ENCODE measurements at places on chromosomes 3 and 15. TPM values are rescaled to one million over a fixed set of nuclear protein-coding genes. Genes with fewer than 3 reads are reported as not detected.
A peak's percentile ranks its signal among the peaks of the same experiment; 100 is the strongest.

The LRRC31 gene
- total RNA-seq: not detected

The MORC1 gene
- not detected for total RNA-seq

The OR5K2 gene
- total RNA-seq: not detected

The CSPG5 gene
- total RNA-seq: 1.2 TPM

The GOLGA8G gene
- total RNA-seq: not detected

The FXR1 gene
- 173 TPM for total RNA-seq

The PLA2G4E gene
- not detected for total RNA-seq

The HRG gene
- total RNA-seq: not detected

GRCh38 chr15:80836223-80836622 lies 57.1 kb downstream of the CEMIP start:
- no peaks in the 10 kb centered on the region for H3K4me1 ChIP-seq
- no peak for DNase-seq
- H3K36me3 ChIP-seq: no peaks in the 10 kb centered on the region
- no peak overlapping the region for H3K4me3 ChIP-seq

GRCh38 chr3:71813073-71813472 lies 28.1 kb upstream of the PROK2 start:
- no peaks in the 10 kb centered on the region for H3K4me1 ChIP-seq
- H3K27me3 ChIP-seq: peaks cover 9% of the 10 kb centered on the region
- H3K27ac ChIP-seq: no peak overlapping the region
- H3K36me3 ChIP-seq: no peaks in the 10 kb centered on the region

DNA sequence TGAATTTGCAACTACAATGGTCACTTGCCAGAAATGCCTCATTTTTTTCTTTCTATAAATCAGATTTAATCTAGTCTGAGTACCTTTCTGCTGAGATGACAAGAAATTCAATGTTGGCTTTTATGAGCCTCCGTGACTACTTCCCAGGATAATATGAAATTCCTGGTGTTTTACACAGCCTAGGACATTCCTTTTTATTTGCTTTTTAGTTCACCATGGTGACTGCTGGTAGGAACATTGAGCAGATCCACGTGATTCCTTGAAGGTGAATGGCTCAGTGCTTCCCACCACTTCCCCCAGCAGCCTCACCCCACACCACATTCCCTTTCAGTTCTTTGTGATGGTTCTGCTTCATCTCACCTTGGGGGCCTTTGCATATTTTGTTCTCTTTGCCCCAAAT lies 4.3 kb upstream of the NPTN start:
- H3K27me3 ChIP-seq: peaks cover 5% of the 10 kb centered on the region
- H3K4me3 ChIP-seq: no peak overlapping the region
- peaks cover 18% of the 10 kb centered on the region for H3K4me1 ChIP-seq
- no peaks in the 10 kb centered on the region for H3K36me3 ChIP-seq

DNA sequence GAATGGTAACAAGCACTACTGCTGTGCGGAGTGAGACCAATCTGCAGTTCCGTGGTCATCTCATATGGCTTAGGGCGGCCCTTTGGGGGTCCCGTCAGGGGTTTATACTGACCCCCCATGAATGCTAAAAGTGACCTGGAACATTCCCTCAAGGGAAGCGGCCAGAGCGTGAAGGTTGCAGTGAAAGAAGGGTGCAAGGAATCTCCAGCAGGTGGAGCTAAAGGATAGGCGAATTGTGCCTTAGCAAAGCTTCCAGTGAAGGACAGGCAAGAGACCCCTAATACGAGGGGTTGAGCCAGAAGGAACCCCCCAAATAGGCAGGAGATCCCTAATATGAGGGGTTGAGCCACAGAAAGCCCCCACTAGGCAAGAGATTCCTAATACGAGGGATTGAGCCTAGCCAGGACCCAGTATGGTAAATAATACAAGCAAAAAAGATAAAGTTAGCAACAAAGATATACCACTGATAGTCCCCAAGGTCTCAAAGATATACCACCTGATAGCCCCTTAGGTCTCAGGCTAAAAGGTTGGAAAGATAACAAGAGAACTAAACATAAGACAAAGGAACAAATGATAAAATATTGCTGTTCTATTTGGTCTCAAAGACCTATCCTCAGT lies 32.8 kb downstream of the ZNF589 start:
- H3K27ac ChIP-seq: no peak overlapping the region
- DNase-seq: peak; percentile 21
- no peaks in the 10 kb centered on the region for H3K36me3 ChIP-seq

- no peak overlapping the region for H3K4me3 ChIP-seq
- H3K36me3 ChIP-seq: no peaks in the 10 kb centered on the region
- no peak overlapping the region for H3K27ac ChIP-seq
- H3K4me1 ChIP-seq: no peaks in the 10 kb centered on the region
Observed at GRCh38 chr3:153623834-153624233, 461.8 kb downstream of the RAP2B start.

GRCh38 chr3:52220380-52221026 lies 4.9 kb downstream of the TLR9 start:
- H3K4me1 ChIP-seq: peaks cover 22% of the 10 kb centered on the region
- H3K36me3 ChIP-seq: peaks cover 3% of the 10 kb centered on the region
- H3K4me3 ChIP-seq: no peak overlapping the region
- DNase-seq: no peak

GRCh38 chr15:89362203-89363101 lies 27.8 kb upstream of the POLG start:
- H3K4me3 ChIP-seq: no peak overlapping the region

DNA sequence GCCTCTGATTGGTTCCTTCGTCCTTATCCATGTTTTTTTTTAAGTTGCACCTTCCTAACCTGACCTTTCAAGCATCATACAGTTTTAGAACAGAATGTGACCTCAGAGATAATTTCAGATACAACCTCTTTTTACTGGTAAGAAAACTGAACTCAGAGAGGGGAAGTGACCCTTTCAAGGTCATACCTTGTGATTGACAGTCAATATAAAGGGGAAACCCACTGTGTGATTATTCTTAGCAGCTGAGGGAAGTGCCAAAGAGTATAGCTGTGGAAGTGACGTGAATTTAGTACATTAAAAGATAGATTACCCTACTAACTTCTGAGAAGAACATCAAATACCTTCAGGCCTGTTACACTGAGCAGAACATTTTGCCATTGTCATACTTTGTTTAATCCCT lies 319.4 kb downstream of the NEK10 start:
- no peaks in the 10 kb centered on the region for H3K4me1 ChIP-seq
- DNase-seq: no peak
- no peak overlapping the region for H3K27ac ChIP-seq
- no peaks in the 10 kb centered on the region for H3K27me3 ChIP-seq
- H3K4me3 ChIP-seq: no peak overlapping the region

DNA sequence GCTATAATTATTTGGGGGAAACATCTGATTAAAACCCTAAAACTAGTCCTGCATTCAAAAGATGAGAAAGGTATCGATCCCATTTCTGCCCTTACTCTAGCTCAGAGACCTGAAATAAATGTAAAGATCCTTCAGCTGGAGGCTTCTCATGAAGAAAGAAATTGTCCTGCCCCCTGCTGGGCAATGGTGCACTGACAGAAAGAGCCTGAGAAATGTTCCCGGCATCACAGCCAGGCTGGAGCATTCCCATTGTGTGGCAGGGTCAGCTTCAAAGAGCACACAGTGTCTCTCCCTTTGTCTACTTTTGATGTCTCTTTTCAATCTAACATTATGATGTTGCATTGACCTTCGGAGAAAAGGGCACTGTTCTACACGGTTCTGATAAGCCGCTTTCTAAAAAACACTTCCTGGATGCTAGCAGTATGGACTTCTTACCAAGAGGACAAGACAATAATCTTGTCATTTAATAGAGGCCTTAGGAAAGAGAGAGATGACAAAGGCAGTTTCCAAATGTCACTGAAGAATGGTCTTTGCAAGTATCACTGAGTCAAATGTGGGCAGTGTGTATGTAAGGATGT lies 287.5 kb downstream of the MAGI1 start:
- H3K27ac ChIP-seq: no peak overlapping the region
- no peaks in the 10 kb centered on the region for H3K4me1 ChIP-seq
- no peak overlapping the region for H3K4me3 ChIP-seq
- H3K36me3 ChIP-seq: no peaks in the 10 kb centered on the region
- no peak for DNase-seq

DNA sequence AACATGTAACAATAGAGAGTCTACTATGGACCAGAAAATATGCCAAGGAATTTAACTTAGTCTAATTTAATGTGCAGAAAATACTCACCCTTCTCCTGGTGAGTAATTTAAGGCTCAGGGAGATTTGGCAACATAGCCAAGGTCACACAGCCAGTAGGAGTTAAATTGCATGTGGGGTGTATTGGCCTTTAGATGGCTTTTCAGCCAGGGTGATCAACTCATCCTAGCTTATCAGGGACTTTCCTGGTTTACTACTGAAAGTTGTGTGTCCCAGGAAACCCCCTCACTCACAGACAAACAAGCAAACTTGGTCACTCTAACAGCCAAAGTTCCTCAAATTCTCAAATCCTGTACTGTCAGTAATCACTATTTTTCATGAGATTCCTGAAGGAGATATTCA lies 2.6 kb upstream of the SLC9A9 start:
- no peak for DNase-seq
- no peaks in the 10 kb centered on the region for H3K27me3 ChIP-seq

DNA sequence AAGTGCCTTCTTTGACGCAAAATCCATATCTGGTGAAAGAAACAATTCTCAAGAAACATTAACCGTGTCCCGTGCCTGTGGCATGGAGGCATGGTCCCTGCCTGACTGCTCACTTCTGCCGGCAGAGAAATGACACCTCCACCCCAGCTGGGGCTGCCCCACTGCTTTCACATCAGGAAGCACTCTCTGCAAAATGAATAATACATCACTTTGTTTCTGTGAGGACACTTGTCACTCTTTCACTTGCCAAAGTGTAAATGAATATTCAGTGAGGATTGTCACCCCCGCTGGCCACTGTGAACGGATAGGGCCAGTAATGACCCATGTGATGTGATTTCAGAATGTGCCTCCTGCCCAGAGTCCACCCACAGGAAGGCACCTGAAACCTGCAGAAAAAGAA lies 31.1 kb upstream of the SLC24A5 start:
- no peaks in the 10 kb centered on the region for H3K27me3 ChIP-seq
- DNase-seq: no peak
- H3K4me1 ChIP-seq: peaks cover 7% of the 10 kb centered on the region
- no peak overlapping the region for H3K27ac ChIP-seq
- no peaks in the 10 kb centered on the region for H3K36me3 ChIP-seq

GRCh38 chr15:101169495-101170071 lies 82.3 kb downstream of the CHSY1 start:
- peak overlapping the region; percentile 88 for H3K27ac ChIP-seq
- no peaks in the 10 kb centered on the region for H3K27me3 ChIP-seq
- peak; percentile 60 for DNase-seq
- no peaks in the 10 kb centered on the region for H3K36me3 ChIP-seq
- peaks cover 61% of the 10 kb centered on the region for H3K4me1 ChIP-seq

GRCh38 chr15:43070249-43070648 lies 35.6 kb downstream of the UBR1 start:
- H3K4me1 ChIP-seq: no peaks in the 10 kb centered on the region
- peaks cover 32% of the 10 kb centered on the region for H3K36me3 ChIP-seq
- DNase-seq: no peak
- H3K27ac ChIP-seq: no peak overlapping the region
- H3K4me3 ChIP-seq: no peak overlapping the region

DNA sequence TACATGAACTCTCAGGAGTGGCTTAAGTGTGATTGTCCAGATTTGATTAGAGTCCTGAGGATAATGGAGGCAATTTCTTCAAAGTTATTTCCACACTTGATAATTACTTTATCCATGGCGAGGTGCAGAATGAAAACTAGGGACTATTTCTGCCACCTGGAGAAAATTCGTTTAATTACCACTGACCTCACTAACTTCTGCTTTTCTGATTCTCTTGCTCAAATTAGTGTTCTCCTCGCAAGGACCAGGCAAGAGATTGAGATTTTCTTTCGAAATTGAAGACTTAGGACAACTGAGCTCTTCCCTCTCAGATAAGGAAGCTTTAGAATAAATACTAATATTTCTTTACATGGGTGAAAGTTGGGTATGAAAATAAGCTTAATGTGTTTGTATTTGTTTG lies 135.2 kb downstream of the RYR3 start:
- no peak overlapping the region for H3K27ac ChIP-seq
- H3K4me1 ChIP-seq: no peaks in the 10 kb centered on the region
- no peak for DNase-seq
- no peak overlapping the region for H3K4me3 ChIP-seq
- H3K27me3 ChIP-seq: peaks cover 1% of the 10 kb centered on the region
- H3K36me3 ChIP-seq: no peaks in the 10 kb centered on the region

GRCh38 chr3:171028025-171028778 lies 1.7 kb upstream of the SLC2A2 start:
- peak overlapping the region; percentile 58 for H3K4me3 ChIP-seq
- peaks cover 21% of the 10 kb centered on the region for H3K4me1 ChIP-seq
- no peaks in the 10 kb centered on the region for H3K27me3 ChIP-seq
- peak; percentile 97 for DNase-seq

- H3K4me3 ChIP-seq: no peak overlapping the region
- DNase-seq: peak; percentile 47
- H3K4me1 ChIP-seq: no peaks in the 10 kb centered on the region
Observed at GRCh38 chr3:136919799-136920580, 37.8 kb upstream of the IL20RB start.

- no peak overlapping the region for H3K4me3 ChIP-seq
- H3K36me3 ChIP-seq: no peaks in the 10 kb centered on the region
- no peak for DNase-seq
- H3K27ac ChIP-seq: no peak overlapping the region
- H3K27me3 ChIP-seq: peaks cover 4% of the 10 kb centered on the region
Observed at GRCh38 chr3:73094129-73094528, 32.7 kb downstream of the EBLN2 start.

DNA sequence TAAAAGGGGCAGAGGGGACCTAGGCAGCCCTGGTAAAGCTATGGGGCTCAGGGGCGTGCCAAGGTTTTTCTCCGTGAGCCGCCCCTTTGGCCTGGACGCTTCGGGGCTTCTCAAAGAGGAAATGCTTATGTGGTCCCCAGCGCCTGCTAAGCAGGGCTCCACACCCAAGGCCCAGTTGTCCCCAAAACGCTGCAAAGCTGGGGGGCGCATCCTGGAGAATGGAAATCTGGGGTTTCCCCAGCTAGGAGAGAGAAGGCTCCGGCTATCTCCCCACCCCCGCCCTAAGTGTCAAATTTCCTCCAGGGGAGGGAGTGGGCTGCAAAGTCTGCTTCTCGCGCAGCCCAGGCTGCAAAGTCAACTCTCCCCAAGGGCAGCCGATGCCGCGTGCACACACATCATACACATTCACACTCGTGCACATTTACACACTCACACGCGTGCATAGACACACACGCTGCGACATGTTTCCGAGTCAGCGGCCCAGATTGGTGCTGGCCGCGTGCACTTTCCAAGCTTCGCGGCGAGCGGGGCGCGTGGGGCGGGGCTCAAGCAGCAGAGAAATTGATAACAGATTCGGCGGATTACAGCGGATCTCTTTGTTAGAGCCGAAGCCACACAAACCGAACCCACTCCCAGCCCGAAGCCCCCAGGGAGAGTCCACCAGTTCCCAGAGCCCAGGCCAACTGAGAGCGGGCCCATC lies 4.5 kb downstream of the WNT5A start:
- peak; percentile 63 for DNase-seq
- peak overlapping the region; percentile 97 for H3K27ac ChIP-seq
- peaks cover 36% of the 10 kb centered on the region for H3K4me1 ChIP-seq

GRCh38 chr15:74396146-74396438 lies 28.6 kb upstream of the CYP11A1 start:
- H3K4me3 ChIP-seq: no peak overlapping the region
- no peak for DNase-seq
- no peaks in the 10 kb centered on the region for H3K27me3 ChIP-seq
- peak overlapping the region; percentile 92 for H3K27ac ChIP-seq
- peaks cover 71% of the 10 kb centered on the region for H3K4me1 ChIP-seq

- H3K4me3 ChIP-seq: no peak overlapping the region
- H3K27me3 ChIP-seq: no peaks in the 10 kb centered on the region
- no peak for DNase-seq
- H3K36me3 ChIP-seq: peaks cover 6% of the 10 kb centered on the region
Observed at GRCh38 chr3:123138839-123139444, 62.8 kb upstream of the SEC22A start.

GRCh38 chr3:30281526-30281925 lies 324.9 kb upstream of the TGFBR2 start:
- peaks cover 28% of the 10 kb centered on the region for H3K4me1 ChIP-seq
- H3K27me3 ChIP-seq: no peaks in the 10 kb centered on the region
- H3K36me3 ChIP-seq: no peaks in the 10 kb centered on the region
- peak overlapping the region; percentile 27 for H3K27ac ChIP-seq
